Small intestine (tissue), 16 donors: ENCODE measurements at places on chromosomes 16 and 17.
A peak's percentile ranks its signal among the peaks of the same experiment; 100 is the strongest.

DNA sequence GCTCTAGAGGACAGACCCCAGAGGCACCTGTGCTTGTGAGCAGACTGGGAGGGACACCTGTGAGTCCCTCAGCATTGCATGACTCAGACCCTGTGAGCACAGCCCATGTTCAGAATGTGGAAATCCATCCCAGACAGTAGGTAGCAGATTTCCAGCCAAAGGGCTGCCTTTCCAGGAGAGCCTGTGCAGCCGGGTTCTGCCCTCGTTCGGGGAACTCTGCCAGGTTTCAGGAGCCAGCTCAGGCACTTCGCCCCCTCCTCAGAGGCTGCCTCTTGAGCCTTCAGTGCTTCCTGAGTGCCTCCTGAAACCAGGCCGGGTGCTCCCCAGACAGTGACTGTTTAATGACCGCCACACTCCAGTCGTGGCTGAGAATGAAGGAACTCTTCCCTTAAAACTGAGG lies 23.3 kb upstream of the SDR42E2 start:
- DNase-seq = no peak

- no peak for DNase-seq
Measured at GRCh38 chr17:39755554-39756379, 18.0 kb downstream of the GRB7 start.

GRCh38 chr17:31313982-31314781 lies at the start of gene EVI2B:
EVI2B (minus strand) TSS chr17:31314054; CDS start chr17:31305609, 8,445 bp downstream.
- DNase-seq = no peak

DNA sequence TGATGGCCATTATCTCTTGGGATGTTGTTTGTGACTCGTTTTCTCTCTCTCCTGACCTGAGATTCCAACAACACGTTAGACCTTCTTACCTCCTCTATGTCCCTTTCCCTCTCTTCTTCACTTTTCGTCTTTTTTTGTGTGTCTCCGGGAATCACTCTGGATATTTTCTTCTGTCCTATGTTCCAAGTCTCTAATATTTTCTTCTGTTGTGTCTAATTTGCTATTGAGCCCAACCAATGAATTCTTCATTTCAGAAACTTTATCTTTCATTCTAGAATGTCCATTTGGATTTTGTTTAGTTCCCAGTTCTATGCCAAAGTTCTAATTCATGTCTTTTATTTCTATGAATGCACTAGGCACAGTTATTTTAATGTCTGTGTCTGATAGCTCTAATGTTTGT lies 27.1 kb upstream of the PITPNM3 start:
- no peak for DNase-seq

- peak; percentile 67 for DNase-seq
Measured at GRCh38 chr17:75010683-75011400, 1.6 kb upstream of the MRPL58 start.

DNA sequence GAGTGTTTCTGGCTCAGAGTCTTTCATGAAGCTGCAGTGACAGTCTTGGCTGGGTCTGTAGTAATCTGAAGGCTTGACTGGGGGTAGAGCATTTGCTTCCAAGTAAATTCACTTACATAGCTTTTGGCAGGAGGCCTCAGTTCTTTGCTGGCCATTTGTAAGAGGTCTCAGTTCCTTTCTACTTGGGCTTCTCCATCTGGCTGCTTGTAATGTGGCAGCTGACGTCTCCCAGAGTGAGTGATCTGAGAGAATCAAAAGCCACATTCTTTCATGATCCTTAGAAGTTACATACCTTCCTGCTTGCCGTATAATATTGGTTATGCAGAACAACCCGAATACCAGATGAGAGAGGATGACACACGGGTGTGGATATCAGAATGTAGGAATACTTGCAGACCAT lies 39.8 kb downstream of the NF1 start:
- DNase-seq = no peak

- no peak for DNase-seq
Measured at GRCh38 chr17:69962436-69962995, 112.5 kb upstream of the KCNJ16 start.

DNA sequence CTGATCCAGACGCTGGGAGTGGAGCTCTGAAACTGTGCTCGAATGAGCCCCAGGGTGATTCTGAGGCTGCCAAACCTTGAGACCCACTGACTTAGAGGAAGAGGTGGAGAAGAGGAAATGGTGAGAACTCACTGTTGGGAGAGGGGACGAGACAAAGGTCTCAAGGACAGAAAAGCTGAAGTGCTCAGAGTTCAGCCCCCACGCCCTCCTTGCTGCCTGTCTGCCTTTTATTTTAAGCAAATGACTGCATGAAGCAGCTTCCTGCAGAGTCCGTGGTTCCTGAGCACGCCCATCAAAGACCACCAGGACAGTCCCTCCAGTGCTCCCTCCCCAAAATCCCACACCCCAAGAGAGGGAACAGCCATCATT lies 20.4 kb downstream of the COTL1 start:
- DNase-seq = peak; percentile 57

DNA sequence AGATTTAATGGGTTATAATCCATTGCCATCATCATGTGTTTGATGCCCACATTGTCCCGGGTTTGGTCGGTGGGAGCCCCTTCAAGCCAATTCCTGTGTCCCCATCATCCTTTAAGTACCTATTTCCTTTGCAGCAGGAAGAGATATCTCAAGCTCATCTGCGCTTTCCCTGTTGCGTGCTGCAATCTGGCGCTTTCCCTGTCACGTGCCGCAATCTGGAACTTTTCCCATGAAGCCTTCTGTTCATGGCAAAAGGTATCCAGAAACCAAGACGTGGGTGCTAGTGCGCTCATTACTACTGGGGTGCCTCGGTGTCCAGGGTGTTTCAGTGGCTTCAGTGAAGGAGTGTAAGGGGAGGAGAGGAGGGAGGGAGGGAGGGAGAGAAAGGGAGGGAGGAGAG lies 174.6 kb upstream of the ZNF469 start:
- DNase-seq = no peak

GRCh38 chr17:51256101-51256500 lies 3.7 kb downstream of the MBTD1 start:
- peak; percentile 36 for DNase-seq

- no peak for DNase-seq
Measured at GRCh38 chr17:44010966-44011647, 3.7 kb downstream of the TMEM101 start.

GRCh38 chr17:78679495-78680395 lies 102.3 kb downstream of the CYTH1 start:
- no peak for DNase-seq

GRCh38 chr16:11307639-11308492 lies 26.7 kb upstream of the PRM1 start:
- DNase-seq = no peak

GRCh38 chr16:57007530-57007929 lies 18.2 kb downstream of the NLRC5 start:
- DNase-seq = no peak

GRCh38 chr16:84065536-84066132 lies 23.0 kb upstream of the SLC38A8 start:
- peak; percentile 68 for DNase-seq

GRCh38 chr16:49504023-49504364 lies 130.4 kb downstream of the C16orf78 start:
- DNase-seq = no peak

DNA sequence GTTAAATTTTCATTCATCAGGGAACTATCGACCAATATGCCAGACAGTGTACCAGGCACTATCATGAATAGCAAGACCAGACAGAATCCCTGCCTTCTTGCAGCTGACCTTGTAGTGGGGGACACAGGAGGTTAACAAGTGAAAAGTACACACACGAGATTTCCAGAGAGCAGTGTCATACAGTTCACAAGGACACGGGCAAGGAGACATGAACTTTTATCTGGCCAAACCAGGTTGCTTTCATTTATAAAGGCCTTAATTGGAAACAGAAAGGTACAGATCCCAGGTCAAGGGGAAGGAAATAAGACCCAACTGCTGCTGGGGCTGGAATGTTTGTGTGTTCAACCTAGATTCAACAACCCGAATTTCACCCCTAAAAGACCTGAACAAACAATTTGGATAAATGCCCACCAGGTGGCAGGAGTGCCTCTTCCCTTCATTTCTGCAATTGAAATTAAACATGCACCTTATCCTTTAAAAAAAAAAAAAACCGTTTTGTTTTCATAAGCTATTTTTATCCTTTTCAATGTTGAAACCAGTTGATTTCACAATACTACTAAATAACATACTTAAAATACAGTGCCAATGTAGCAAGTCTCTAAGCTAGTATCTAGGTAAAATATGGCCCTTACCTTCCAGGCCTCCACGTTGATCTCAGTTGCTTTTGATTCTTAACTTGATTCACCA lies 65.9 kb downstream of the EMP2 start:
- peak; percentile 59 for DNase-seq
